ENCODE measurements at places on chromosomes 4 and X.

- DNase-seq: no peak
These were observed 1511.4 kb downstream of the ADGRL3 start for GRCh38 chr4:62711575-62711974.

GRCh38 chrX:31291131-31291530, 219.3 kb upstream of the FTHL17 start:
- no peak for DNase-seq

DNA sequence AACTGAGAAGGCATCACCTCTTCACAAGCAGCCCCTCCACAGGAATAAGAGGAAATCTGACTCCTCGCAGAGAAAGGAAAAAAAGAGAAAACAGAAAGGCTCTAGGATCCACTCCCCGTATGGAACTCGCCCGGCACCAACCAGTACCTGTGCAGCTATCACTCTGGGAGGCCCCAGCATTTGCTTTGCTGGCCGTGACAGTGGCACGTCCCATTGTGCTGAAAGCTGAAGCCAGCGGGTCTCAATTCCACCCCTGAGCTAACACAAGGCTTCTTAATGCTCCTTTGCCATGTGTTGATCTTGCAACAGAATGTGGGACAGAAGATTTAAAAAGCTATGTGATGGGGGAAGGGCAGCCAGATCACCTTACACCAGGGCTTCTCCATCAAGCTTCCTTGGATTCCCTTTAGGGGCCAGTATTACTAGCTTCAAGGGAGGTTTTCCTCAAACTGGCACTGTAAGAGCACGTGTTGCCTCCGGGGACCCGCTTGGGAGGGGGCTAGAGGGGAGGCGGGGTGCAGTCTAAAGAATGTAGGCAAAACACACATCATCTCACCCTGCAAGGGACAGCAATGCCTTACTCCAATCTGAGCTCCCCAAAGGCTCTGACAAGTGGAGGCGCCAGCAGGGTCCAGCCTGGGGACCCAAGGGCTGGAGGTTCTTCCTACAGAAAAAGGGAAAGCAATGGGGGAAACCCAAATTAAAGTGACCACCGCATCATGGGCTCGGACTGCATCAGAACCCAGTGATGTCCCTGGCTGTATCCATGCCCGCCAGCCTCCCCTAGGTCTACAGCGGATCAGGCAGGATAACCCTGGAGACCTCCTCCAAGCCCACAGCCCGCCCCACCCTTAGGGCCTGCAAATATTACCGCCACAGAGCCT, 1.2 kb downstream of the USP46 start:
- DNase-seq: peak; percentile 79

DNA sequence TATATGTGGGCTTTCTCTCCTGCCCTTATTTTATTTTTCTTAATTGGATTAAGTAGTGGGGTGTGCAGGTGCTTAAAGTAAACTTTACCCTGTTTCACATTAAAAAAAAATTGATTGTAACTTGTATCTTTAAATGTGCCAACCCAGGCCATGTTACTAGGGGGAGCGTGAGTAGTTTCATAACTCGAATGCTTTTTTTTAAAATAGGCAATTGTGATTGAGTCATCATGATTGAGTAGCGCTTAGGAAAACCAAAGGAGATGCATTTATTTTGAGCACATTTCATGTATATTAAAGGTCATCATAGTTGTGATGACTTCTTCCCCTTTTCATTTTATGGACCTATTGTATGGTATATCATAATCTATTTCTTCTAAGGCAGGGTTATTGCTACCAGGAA, 32.2 kb downstream of the GPAT3 start:
- DNase-seq: no peak

DNA sequence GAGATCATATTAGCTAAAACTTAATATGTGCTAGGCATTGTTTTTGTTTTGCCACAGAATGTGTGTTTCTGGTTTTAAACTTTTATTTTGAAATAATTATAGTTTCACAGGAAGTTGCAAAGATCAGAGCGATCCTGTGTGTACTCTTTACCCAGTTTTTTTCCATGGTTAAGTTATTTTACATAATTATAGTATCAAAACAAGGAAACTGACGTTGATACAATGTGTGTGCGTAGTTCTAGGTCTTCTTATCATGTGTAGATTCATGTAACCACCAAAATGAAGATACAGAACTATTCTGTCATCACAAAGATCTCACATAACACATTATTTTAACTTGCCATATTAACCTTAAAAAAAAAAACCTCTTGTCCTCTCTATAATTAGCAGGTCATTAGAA, 69.2 kb downstream of the BLTP1 start:
- no peak for DNase-seq

DNA sequence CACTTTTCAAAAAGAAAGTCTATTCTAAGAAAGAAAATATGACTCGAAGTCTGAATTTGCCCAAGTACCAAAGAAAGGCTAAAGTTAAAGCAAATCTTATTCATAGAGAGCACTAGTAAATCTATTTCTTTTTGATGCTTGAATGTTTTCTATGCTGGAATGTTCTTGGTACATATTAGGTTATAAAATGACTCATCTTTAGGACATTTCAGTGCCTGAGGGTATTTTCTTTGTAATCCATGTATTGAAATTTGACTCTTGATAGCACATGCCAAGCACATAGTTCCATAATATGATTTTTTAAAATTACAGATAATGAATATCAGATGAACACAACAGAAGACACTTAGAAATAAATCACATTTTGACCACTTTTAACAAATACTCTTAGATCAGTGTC, 232.8 kb downstream of the TRIML1 start:
- no peak for DNase-seq

DNA sequence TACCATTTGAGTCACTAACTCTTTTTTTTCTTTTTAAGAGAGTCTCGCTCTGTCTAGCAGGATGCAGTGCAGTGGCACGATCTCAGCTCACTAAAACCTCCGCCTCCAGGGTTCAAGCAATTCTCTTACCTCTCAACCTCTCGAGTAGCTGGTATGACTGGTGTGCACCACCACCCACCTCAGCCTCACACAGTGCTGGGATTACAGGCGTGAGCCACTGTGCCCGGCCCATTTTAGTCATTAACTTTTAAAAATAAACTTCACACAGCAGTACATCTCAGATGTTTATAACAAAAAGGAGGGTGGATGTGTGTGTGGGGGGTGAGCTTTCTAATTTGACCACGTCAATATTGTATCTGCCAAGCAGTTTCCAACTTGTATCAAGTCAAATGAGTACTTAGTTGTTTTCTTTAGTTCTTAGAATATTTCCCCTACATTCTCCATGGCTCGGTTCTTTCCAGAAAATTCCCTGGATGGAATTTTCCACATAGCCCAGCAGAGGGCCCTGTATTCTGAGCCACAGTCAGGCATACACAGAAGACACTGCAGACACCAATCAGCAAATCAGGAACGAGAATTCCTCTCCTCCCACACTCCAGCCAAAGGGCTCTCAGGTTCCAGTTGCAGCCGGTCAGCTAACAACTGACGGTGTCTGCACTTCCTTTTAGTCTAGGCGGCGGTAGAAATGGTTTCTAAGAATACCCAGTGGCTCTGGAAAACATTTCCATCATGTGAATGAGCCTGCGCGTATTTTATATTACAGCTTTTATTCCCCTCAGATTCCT, 20.1 kb upstream of the ARAF start:
- peak; percentile 55 for DNase-seq

GRCh38 chr4:142350871-142351270, 495.2 kb downstream of the INPP4B start:
- no peak for DNase-seq

DNA sequence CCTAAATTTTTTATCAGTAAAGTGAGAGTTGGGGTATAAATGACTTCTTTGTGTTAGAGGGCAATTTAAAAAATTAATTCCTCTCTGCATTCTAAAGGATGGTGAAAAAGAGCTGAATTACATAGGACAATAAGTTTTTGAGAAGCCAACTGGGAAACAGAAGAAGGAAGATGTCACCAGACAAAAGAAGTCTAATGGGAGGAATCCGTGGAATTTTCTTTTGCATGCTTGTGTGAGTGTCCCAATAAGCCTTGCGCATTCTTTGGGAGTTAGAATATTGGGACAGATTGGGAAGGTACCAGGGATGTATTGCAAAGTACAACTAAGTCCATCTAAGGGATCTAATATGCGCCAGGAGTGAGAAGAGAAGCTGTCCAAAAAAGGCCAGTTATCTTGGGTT, 35.1 kb upstream of the NR3C2 start:
- no peak for DNase-seq

DNA sequence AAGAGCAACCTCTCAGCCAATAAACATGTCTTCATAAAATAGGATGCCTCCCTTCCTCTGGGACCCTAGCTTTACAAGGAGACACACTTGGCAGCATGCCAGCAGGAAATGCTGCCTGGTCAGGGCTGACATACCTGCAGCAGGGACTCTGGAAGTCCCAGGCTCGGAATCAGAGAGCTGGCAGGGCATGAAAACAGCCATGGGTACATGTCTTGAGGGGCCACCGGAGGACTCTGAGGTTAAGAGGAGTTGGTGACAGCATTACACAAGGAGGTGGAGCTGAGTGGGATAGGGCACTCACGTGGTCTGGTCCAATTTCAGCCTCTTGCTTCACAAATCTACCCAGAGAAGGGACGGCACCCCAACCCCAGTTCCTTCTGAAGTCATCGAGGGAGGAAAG, 15.7 kb downstream of the MSX1 start:
- no peak for DNase-seq
